ENCODE measurements at places on chromosomes 7 and 10.

- DNase-seq, result no peak
Observed at GRCh38 chr7:23276947-23277346, 22.2 kb upstream of the MALSU1 start.

- no peak for DNase-seq
Observed at GRCh38 chr10:22436526-22436892, 91.2 kb downstream of the SPAG6 start.

DNA sequence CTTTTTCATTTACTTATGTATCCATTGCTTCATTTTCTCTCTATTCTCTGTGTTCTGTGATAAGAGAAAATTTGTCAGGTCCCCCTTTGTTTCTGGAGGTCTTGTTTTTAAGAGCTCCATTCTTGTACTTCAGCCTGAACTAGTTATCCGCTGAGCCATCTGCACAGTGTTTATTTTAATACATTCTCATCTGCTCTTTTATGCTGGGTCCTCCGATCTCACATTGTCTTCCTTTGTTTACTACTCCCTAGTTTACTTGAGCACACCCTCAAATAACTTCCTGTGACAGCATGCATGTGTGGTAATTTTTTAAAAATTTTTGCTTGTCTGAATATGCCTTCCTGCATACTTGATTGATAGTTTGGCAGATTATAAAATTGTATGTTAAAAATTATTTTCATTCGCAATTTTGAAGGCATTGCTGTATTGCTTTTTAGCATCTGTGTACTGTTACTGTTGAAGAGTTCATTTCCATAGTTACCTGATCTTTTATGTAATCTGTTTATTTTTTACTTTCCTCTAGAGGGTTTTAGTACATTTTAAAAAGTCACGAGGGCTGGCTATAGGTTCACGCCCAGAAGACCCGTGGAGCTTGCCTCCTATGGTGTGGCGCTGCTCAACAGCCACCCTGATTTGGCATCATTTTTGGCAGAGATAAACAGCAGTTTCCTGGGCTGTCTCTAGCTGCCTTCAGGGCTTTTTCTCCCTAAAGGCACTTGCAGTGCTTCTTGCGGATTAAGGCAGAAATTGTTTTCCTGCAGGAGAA, 31.9 kb downstream of the RSBN1L start:
- DNase-seq, result no peak

DNA sequence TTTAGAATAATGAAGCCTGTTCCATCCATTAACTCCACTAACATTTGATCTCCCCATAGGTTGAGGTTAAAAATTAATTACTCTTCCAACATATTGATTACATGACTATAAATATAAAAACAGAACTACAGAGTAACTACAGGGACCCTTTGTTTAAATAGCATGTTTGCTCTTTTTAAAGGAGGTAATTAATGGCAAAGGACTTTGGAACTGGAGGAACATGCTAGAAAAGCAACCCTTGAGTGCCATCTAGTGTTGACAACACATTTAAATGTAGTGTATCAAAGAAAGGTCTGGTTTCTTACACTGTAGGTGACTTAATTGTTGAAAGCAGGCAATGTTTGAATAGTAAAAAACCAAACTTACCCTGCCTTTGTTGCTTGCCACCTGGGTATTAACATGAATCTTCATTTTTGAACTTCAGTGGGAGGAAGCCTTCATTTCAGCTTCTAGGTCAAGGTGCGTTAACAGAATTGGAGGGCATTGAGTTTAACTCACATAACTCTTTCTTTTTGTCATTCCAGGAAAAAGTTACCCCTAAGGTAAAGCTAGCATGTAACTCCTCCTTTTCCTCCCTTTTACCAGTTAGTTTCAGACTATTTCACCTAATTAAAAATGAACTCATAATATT, 52.6 kb upstream of the CAPZA2 start:
- peak; percentile 54 for DNase-seq

DNA sequence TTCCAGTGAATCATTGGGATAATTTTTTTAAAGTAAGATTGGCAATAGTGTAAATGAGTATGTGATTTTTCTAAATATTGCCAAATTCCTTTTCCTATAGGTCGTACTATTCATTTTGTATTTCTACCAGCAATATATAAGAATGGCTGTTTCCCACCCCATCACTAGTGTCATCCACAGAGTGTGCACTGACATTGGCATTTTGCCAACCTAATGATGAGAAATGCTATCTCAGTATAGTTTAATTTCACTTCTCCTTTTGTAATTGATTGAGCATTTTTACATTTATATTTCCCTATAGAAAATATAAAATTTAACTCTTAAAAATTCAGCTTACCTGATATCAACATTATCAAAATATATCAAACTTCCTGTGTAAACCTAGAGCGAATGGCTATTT, 17.6 kb upstream of the TMEM26 start:
- DNase-seq, result no peak

DNA sequence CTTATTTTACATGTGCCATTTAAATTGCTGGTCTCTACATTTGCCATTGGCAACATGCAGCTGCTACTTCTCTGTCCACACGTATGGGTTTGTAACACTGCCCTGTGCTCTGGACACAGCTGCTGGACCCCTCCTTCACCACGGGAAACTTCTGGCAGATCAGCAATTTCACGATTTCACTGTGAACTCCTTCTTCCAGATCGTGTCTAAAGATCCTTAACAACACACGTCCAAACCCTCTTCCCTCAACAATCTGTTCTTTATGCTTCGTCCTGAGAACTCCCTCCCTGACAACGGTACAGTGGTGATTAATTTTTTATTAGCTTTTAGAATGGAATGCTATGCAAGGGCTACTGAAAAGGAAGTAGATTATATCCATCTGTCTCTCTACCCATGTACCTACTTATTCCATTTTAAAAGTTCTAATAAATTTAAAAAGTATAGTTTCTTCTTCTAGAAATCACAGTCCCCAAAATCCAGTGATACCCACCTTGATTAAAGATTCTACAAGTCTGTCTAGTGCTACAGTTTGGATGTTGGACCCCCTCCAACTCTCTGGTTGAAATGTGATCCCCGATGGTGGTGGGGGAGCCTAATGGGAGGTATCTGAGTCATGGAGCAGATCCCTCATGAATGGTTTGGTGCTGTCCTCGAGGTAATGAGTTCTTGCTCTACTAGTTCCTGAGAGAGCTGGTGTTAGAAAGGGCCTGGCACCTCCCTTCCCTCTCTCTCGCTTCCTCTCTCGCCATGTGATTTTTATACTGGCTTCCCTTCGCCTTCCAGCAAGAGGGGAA, 81.0 kb downstream of the KIAA1549 start:
- no peak for DNase-seq

DNA sequence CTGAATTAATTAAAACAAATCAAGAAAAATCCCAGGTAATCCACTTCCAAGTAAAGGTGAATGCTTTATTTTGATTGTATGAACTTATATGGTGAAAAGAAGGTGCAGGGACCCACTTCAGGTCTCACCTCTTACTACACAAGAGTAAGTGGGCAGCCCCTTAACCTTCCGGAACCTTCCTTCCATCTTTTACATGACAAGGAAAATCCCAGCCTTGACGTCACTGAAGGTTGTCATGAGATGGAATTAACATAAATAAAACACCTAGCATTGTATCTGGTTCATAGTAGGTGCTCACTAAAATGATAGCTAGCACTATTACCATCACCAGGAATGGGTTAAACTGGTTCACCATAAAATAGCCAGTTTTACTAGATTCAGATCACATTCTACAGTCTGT, 119.5 kb downstream of the ICA1 start:
- no peak for DNase-seq

GRCh38 chr10:201328-201771, 66.1 kb downstream of the ZMYND11 start:
- DNase-seq, result no peak

Measured in iPS DF 6.9 (cell line).